ENCODE measurements at places on chromosomes 13 and 19.
A peak's percentile ranks its signal among the peaks of the same experiment; 100 is the strongest.

- no peak for DNase-seq
Observed at GRCh38 chr13:75796825-75797224, 160.7 kb downstream of the LMO7 start.

- DNase-seq, result no peak
Observed at GRCh38 chr19:35294859-35295791, 3.2 kb downstream of the MAG start.

- no peak for DNase-seq
Observed at GRCh38 chr13:32993145-32993544, 23.1 kb upstream of the KL start.

DNA sequence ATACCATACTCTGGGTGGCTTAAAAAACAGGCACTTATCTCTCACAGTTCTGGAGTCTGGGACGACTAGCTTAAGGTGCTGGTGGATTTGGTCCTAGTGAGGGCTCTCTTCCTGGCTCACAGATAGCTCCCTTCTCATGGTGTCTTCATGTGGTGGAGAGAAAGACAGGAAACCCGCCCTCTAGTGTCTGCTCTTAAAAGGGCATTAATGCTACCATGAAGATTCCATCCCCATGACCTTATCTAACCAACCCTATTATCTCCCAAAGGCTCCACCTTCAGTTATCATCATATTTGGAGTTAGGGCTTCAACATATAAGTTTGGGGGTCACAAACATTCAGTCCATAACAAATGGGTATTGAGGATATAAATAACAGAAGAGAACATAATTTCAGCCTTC, 139.4 kb downstream of the HS6ST3 start:
- no peak for DNase-seq

GRCh38 chr13:100523411-100523810, 65.2 kb downstream of the GGACT start:
- no peak for DNase-seq

DNA sequence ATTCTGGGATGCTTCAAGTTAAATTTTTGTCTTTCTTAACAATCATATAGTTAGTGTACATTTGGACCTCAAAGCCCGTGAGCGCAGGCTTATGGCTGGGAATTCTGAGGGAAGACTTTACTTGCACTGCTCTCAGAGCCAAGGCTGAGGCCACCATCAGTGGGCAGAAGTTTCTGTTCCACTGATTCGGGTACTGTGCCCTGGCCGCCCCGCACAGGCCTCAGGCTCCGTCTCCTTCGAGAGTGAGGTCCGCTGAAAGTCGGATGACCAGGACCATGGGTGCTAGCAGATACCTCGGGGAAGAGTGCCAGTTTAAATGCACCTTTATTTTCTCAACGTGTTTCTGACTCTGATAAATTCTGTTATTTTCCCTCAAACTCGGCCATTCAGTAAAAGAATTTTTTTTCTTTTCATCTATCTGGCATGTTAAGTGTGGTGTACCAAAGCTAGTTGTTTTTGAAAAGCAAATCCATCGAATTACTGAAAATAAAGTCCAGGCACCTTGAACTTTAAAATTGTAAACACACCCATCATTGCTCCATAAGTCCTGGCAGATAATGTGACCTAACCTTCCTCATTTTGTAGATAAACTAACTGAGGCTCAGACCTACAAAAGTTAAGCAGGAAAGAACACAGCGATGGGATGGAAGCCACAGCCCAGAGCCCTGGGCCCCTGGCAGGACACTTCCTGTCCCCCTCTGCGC, 126.7 kb downstream of the SOX1 start:
- DNase-seq, result no peak

- peak; percentile 50 for DNase-seq
Observed at GRCh38 chr19:13154241-13154778, 4.1 kb downstream of the IER2 start.

GRCh38 chr13:113930671-113931637, 42.9 kb downstream of the C13orf46 start:
- DNase-seq, result no peak

DNA sequence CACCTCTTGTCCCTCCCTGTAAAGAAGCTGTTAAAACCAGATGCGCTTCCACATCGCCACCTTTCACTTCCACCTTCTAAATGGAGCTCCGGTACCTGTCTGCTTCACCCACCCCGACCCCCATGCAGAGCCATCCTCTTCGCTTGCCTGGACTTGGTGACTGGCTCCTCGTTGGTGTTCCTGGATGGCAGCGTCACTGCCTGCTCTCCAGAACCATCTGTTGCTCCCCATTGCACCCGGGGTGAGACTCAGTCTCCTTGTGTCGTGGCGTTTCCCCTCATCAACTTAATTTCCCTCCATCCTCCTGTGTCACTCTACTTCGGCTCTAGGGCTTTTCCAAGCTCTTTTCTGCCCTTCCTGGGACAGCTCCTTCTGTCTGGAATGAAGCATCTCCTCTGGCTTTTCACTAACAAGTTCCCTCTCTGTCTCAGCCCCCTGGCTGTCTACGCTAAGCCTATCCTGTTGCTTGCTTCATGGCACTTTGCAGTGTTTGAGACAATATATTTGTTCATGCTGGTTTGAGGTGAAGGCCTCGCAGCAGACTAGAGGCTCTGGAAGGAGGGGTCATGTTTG, 10.3 kb downstream of the CEBPG start:
- no peak for DNase-seq

DNA sequence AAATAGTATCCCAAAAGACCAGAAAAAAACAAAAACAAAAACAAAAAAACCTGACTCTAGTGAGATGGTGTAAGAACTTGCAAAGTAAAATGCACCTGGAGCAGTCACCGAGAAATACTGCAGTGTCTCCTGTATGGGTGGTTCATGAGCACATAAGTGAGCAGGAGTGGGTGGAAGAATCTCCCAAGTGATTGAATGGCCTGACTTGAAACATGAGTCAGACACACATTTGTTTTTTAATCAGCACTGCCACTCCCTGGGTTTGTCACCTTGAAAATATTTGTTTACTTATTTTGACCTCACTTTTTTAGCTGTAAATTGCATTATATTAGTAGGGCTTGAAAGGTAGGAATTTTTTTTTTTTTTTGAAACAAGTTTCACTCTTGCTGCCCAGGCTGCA, 2.0 kb downstream of the ZNF431 start:
- no peak for DNase-seq

Data from activated CD4-positive, alpha-beta T cell treated with anti-CD3 and anti-CD28 coated beads for 1 hour (primary cell).